ENCODE measurements at places on chromosomes 6 and 20. TPM values are rescaled to one million over a fixed set of nuclear protein-coding genes. Genes with fewer than 3 reads are reported as not detected.

The ENPP3 gene
- total RNA-seq = 0.33 TPM

The PPP1R3G gene
- total RNA-seq = not detected

The NRSN1 gene
- not detected for total RNA-seq

The ECT2L gene
- not detected for total RNA-seq

The EGFL8 gene
- total RNA-seq = 16.6 TPM
